ENCODE measurements at places on chromosomes 3 and 15.

DNA sequence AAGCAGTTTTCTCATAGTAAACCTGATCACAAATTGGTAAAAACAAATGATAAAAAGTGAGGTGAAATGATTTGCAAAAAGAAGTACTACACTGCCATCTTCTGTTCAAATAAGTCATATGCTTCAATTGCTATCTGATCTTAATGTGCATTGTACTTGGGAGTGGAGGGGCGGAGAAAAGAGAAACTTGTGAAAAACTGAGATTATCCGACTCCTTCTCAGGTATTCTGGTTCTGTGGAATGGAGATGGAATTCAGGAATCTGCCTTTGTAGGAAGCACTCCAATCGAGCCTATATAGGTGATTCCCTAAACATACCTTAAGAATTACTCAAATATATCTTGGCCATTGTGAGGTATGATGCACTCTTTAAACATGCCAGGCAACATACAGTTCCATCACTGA lies 180.6 kb downstream of the CHL1 start:
- DNase-seq = no peak

DNA sequence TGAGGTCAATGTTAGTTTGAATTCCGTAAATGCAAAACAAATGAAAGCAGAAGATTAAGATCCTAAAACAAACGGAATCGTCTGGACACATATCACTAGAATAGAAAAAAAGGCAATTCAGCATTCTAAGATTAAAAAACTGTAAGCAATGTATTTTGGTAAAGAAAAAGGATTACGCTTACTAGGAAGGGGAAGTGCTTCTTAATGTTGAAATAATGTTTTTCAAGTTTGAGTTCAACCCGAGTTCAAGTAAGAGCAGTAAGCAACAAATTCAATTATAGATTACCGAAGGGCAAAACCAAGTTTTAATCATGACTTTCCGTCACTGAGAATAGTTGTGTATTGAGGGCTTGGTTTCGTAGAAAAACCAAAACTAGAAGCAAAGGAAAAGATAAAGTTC lies 637 bp downstream of the CIP2A start:
- no peak for DNase-seq

GRCh38 chr3:197522881-197523441 lies 32.8 kb downstream of the BDH1 start:
- DNase-seq = no peak

DNA sequence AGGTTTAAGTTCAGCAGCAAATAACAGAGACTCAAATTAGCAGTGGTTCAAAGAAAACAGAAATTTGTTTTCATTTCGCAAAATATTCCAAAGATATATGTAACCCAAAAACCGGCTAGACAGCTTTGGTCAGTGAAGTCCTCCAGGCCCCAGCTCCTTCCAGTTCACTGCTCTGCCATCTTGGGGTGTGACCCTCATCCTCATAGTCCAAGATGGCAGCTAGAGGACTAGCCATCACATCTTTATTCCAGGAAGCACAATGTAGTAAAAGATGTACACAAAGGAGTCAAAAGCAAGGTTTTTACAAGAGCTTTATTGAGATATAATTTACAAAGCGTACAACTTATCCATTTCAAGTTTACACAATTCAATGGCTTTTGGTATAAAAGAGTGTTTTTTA lies 107.1 kb downstream of the LIPC start:
- no peak for DNase-seq

DNA sequence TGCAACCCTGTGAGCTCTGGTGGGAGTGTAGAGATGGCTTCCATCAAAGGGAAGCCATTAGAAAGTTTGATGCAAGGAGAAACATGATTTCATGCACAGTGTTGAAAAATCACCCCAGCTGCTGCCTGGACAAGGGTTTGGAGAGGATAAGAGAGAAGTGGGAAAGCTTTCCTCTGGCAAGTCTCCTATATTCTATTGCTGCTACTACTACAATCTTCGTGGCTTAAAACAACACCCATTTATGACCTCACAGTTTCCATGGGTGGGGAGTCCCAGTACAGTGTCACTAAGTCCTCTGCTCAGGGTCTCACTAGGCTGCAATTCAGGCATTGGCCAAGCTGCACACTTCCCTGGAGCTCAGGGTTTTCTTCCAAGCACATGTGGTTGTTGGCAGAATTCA lies 229.3 kb downstream of the TAFA4 start:
- no peak for DNase-seq

DNA sequence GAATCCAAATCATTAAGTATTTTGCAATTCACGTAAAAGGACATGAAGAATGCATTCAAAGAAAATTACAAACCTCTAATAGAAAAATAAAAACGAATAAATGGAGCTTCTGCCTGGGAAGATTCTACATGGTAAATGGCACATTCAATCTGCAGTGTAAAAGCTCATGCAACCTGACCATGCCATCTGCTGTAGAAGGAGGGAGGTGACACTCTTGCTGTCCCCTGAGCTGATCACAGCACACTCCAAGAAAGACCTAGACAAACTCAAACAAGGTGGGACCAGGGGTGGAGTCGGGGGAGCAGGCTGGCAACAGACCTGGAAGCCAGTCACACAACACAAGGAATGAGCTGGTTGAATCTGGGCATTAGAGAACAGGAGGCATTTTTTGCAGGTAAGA lies 101.8 kb downstream of the BDH1 start:
- DNase-seq = no peak

DNA sequence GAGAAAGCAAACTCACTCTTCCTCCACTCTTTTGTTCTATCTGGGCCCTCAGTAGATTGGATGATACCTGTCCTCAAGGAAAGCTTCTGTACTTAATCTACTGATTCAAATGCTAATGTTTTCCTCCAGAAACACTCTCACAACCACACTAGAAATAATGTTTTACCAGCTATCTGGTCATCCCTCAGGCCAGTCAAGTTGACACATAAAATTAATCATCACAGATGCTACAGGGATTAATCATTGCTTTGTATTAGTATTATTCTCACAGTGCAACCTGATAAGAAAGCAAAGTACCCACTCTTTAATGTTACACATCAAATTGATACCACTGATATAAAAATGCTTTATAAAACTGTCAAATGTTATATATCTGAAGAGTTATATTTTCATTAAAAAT lies 52.9 kb upstream of the ARL6 start:
- no peak for DNase-seq

GRCh38 chr3:101849714-101850245 lies 466 bp downstream of the NFKBIZ start:
- DNase-seq = peak; percentile 48

DNA sequence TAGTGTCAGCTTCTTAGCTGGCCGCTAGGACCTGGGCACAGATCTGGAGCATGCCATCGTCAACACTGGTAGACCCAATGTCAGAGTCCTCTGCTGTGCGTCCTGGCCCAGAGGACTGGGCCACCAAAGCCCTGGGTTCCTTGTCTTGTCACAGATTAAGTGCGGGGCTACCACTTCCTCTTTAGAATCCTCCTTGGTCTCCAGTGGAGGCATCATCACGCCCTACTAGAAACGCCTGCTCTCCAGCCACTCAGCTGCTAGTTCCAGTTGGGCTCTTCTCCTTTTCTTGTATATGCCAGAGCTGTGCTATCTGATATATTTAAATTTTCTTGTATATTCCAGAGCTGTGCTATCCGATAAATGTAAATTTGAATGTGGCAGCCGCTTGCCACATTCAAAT lies 11.2 kb downstream of the PPCDC start:
- DNase-seq = no peak

GRCh38 chr3:194443901-194444300 lies 42.9 kb downstream of the ATP13A3 start:
- DNase-seq = no peak

DNA sequence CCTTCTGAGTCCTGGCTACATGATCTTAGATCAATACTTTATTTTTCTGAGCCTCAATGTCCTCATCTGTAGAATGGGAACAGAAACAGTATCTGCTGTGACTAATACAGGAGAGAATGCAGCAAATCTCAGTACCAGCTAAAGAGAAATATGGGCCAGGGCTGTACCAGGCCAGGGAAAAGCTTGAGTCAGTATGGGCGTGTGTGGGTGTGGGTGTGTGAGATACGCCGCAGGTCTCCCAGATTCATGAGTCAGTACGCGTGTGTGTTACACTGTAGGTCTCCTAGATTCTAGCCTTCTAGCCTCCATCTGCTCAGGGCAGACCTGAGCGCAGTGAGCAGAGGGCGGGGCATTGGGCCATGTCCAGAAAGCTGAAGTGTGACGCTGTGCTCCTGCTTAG lies 15.2 kb downstream of the GNAI2 start:
- DNase-seq = no peak

DNA sequence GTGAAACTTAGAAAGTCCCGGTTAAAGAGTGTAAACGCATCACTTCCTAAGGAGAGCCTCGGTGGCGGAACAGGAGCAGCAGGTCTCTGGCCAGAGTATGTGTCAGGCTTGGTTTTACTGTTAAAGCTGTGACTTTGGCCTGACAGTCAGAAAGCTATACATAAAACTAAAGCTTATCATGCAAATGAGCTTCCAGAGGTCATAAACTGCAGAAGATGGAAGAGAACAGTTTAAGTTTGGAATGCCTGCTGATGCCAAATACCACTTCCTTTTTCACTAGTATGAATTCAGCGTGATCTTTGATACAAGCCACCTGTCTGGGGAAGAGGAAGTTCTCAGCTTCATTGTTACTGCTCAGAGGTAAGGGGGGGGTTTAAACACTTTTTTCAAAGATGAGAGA lies 125.1 kb upstream of the CTDSPL start:
- DNase-seq = no peak

DNA sequence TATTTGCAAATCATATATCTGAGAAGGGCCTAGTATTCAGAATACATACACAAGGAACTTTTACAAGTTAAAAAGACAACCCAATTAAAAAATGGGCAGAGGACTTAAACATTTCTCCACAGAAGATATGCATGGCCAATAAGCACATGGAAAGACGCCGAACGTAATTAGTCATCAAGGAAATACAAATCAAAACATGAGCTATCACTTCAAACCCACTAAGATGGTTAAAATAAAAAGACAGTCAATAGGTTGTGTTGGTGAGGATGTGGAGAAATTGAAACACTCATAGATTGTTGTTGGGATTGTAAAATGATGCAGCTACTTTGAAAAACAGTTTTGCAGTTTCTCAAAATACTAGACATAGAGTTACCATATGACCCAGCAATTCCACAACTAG lies 61.2 kb upstream of the NEO1 start:
- DNase-seq = no peak

GRCh38 chr3:126147932-126148683 lies 32.3 kb downstream of the ALDH1L1 start:
- DNase-seq = no peak

GRCh38 chr3:111246967-111247760 lies 175.5 kb downstream of the NECTIN3 start:
- DNase-seq = no peak
